ENCODE measurements at places on chromosomes 3 and 15.

DNA sequence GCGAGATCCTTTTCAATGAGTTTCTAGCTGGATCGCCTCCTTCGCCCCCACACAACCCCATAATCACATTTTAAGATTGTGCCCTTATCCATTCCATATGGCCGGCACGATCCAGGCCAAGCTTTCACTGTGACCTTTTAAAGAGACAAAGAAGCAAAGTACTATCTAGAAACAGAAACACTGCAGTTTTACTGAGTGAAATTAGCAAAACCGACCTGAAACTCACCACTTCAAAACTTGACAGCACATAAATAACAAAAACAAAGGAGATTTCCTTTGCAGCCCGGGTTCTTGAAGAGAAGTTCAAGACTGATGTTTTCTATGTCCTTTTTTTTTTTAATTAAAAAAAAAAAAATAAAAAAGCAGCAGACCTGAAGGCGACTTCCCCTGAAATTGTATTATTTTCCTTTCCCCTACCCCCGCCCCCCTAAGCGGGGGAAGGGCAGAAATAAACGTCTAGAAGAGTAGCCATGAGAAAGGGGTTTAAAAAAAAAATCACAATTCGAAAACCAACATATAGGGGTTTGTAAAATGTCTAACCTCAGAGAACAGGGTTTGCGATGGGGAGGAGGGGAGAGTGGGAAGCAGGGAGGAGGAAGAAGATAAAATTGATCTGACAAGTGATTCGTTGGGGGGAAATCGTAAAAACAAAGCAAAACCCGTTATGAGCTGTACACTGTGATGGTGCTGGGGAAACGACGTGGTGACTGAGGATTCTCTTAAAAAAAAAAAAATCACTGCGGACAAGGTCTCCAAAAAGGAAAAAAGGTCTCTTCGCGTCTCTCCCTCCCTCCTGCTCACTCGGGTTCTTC, 1.5 kb downstream of the SATB1 start:
- DNase-seq = peak; percentile 90

DNA sequence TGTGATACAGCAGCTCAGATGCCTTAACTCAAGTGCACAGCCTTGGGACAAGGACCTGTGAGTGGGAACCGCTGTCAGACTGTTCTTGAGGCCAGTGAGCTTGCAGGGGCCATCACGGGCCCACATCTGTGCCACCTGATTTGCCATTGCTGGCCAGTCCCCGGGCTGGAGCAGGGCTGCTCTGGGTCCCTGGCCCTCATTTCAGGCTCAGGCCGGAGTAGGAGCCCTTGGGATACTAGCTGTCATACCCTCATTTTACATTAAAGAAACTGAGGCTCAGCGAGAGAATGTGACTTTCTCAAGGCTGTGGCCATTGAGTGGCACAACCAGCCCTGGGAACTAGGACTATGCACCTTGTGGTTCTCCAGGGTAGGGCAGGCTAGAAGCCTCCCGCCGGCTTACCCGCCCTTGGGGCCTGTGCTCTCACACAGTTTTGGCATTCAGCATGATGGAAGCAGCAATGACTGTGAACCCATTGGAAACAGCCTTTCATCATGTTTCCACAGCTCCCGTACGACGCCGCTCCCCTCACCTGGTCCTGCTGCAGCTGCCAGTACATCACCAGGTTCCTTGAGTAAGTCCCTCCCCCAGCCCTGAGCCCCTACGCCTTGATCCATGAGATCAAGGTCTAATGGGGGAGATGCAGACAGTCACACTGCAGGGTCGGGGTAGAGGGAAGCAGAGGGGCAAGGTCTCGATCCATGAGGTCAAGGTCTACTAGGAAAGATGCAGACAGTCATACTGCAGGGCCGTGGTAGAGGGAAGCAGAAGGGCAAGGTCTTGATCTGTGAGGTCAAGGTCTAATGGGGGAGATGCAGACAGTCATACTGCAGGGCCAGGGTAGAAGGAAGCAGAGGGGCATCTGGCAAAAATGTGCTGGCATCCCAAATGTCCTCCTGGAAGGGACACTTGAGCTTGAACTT, 42.2 kb downstream of the GOLGA6L10 start:
- DNase-seq = no peak

DNA sequence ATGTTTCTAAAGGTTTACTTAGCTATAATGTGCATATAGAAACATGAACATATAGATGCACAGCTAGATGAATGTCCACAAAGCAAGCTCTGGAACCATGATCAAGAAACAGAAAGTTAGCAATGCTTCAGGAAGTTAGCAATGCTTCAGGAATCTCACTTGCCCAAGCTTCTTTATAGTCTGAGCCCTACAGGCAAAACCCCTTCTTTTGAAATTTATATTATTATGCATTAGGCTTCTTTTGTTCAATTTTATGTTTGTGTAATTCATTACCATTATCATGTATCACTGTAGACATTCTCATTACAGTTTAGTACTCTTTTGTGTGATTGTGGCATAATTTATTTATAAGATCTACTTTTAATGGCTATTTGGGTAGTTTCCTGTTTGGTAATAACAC, 286.4 kb upstream of the BCHE start:
- DNase-seq = no peak

GRCh38 chr15:40944510-40945296, 8.6 kb upstream of the CHAC1 start:
- no peak for DNase-seq

- no peak for DNase-seq
Measured at GRCh38 chr3:193641440-193641775, 48.4 kb downstream of the OPA1 start.

- DNase-seq = no peak
Measured at GRCh38 chr3:193948459-193948858, 187.5 kb upstream of the HES1 start.

GRCh38 chr15:51260202-51260601, 78.2 kb downstream of the CYP19A1 start:
- no peak for DNase-seq

- no peak for DNase-seq
Measured at GRCh38 chr3:48180021-48180420, 8.2 kb downstream of the CDC25A start.

DNA sequence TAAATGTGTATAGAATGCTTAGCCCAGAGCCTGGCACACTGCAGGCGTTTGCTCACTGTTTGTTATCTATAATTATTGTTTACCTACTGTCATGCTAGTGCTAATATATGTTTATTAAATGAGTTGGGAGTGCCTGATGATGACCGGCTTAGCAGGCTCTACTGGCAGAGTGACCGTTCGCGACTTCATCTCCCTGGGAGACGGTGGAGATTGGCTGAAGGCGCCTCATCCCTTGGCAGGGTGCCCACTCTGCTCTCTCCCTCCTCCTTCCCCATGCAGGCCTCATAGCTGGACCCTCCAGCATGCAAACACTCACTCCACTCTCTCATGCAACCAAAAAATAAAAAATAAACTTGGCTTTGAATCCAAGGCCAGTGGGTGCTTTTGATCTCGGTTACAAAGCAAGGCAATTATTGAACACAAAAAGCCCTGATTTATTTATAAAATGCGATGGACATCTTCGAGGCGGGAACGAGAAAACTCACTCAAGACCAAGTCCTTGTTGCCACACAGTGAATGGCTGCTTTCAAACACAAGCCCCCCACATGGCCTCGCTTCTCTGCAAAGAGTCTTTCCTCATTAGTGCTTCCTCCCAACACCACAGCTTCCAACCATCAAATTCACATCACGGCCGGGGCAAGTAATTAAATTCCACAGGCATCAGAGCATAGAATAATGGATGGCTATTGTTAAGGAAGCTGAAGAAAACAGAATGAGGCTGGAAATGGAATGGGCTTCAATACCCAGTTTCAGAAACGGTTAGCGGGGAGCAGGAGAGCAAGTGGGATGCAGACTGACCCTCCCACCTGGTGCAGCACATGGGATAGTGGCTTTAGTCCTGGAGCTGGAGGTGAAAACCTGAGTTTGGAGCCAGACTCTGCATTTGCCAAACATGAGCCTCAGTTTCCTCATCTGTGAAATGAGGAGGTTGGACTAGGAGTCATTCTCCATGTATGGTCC, 135.7 kb upstream of the RAD18 start:
- peak; percentile 71 for DNase-seq

DNA sequence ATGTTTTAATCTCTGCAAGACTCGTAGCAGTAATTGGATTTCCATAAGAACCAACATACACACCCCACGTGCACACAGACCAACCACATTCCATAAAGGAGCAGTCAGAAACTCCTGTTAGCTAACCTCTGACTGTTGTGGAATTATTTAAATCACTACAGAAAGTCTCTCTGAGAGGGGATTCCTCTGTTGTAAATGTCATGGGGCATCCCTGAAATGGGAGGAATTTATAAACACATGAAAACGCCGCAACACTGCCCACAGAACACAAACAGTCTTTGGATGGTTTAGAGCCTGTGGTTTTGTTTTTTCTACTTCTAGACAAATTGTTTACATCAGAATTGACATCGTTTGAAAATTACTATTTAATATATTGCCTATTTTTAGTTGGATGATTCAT, 740.1 kb upstream of the GRM7 start:
- DNase-seq = no peak

- DNase-seq = no peak
Measured at GRCh38 chr3:184596886-184597575, 35.4 kb downstream of the EPHB3 start.

GRCh38 chr3:144502402-144502801, 530.8 kb downstream of the DIPK2A start:
- peak; percentile 63 for DNase-seq

GRCh38 chr3:60810881-60811280, 440.4 kb downstream of the FHIT start:
- DNase-seq = no peak

GRCh38 chr3:130895690-130896488, 2.0 kb downstream of the ATP2C1 start:
- DNase-seq = peak; percentile 12

- no peak for DNase-seq
Measured at GRCh38 chr3:189099505-189100290, 72.1 kb upstream of the TPRG1 start.

GRCh38 chr3:16174389-16174788, at the start of gene GALNT15:
TSS of gene GALNT15 (plus strand) at chr3:16174680. CDS start at chr3:16175152, 472 bp downstream.
- peak; percentile 54 for DNase-seq

DNA sequence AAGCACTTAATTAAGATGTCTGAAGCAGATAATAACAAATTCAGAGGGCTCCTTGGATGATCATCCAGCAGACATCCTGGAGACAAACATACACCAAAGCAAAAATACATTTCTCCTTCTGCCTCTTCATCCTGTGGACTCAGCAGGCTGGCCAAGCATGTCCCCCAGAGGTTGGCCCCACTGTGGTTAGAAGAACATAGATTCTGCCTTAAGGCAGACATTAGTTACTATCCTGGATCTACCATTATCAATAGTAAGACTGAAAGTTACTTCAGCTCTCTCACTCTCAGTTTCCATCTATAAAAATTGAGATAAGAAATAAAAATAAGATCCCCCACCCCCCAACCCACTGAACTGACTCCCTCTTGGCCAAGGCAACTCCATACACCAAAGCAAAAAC, 28.6 kb upstream of the TGFBR2 start:
- no peak for DNase-seq

- no peak for DNase-seq
Measured at GRCh38 chr15:31330111-31330785, 3.6 kb downstream of the KLF13 start.

- peak; percentile 8 for DNase-seq
Measured at GRCh38 chr15:35944945-35945585, 399.1 kb upstream of the DPH6 start.

DNA sequence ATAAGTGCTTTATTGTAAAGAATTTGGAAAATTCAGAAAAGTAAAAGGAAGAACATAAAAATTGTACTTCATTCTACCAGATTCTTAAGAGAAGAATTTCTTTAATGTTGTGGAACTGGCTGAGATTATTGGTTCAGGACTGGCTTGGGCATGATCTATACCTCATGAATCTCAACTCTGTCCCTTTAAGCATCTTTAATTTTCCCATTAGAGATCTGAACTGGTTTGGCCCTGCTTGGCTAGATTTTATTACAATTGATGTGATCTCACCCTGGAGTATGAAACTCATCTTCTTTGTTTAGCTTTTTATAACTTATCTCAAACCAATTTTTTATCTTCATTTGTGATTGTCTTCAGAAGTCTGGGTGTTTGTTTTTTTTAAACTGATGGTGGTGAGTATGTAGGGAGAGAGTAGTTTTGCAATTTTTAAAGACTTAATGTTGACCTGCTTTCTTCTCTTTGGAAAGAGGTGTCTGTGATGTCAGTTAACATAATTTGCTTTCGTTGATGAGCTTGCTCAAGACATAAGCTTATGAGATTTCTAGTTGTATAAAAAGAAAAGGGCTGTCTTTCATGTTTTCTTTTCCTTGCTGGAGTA, 61.9 kb downstream of the ZNF609 start:
- no peak for DNase-seq

- DNase-seq = no peak
Measured at GRCh38 chr3:11559816-11560633, 83.7 kb downstream of the VGLL4 start.

GRCh38 chr15:69573815-69574475, 121.3 kb downstream of the RPLP1 start:
- DNase-seq = no peak

GRCh38 chr15:94503293-94503692, 271.9 kb downstream of the MCTP2 start:
- no peak for DNase-seq

DNA sequence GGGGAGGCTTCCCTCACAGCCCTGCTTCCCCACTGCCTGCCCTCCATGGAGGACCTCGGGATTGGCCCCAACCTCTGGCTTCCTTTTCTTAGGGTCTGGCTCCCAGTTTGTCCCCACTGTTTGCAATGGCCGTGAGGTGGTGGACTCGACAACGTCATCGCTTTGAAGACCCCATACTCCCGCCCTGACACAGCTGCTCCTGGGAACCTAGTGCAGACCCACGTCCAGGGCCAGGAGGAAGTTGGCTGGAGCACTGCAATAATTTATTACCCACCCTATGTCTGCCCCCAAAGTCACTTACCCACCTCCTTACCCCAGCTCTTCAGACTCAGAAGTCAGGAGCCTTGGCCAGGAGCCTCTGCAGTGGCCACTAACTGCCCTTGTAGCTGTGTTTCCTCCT, 11.1 kb downstream of the GRM2 start:
- no peak for DNase-seq

- DNase-seq = no peak
Measured at GRCh38 chr3:12939137-12939536, 97.8 kb upstream of the RPL32 start.

- DNase-seq = no peak
Measured at GRCh38 chr3:58161435-58162398, 49.1 kb downstream of the DNASE1L3 start.

- no peak for DNase-seq
Measured at GRCh38 chr3:126472277-126473006, 3.2 kb downstream of the ZXDC start.

DNA sequence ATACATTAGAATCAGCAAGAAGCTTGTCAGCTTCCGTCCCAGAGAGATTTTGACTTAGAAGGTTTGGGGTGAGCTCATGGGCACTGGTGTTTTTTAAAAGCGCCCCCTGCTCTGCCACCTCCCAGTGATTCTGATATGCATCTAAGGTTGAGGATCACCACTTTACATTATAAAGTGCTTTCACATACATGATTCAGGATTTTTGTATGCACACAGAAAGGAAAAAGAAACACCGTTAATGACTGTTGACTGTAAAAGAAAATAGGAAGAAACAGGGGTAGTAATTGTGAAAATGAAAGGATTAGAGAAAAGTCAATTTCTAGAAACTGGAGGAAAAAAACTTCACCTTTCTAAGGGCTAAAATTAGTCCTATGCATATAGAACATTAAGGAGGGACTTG, 104.9 kb upstream of the ZBED2 start:
- DNase-seq = no peak

All from spinal cord (tissue), 10 donors.